Dermis microvascular lymphatic vessel endothelial cell (primary cell): ENCODE measurements at places on chromosomes 5 and 9. TPM values are rescaled to one million over a fixed set of nuclear protein-coding genes. Genes with fewer than 3 reads are reported as not detected.

Gene FOXD1
- under 0.01 and 0.13 TPM in 2 replicates for total RNA-seq

GRCh38 chr5:57779383-57780223 lies 297.0 kb upstream of the ACTBL2 start:
- DNase-seq, result peak; percentile 86

DNA sequence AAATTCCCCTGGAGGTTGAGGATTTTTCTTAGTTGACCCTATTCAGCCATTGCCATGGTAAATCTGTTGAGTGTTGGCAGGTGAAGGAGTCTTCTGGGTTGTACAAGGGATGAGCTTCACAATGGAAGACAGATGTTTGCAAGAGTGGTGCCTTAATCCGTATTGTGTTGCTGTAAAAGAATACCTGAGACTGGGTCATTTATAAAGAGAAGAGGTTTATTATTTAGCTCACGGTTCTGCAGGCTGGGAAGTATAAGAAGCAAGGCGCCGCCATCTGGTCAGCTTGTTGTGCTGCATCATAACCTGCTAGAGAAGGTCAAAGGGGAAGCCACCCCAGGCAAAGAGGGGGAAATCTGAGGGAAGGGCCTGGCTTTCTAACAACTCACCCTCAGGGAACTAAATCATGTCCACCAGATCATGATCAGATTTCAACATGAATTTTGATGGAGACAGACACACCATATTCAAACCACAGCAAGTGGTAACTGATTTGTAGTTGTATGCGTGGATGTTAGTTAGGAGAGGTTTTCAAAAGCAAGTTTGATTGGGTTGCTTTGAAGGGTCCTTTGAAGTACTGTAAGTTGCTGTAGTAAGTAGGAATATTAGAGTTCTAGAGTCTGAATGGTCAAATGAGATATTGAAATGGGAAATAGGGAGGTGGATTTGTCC lies 2.5 kb downstream of the TNPO1 start:
- peak; percentile 52 for DNase-seq

Gene GOLM1
- total RNA-seq, result 21.2 and 33.9 TPM in 2 replicates

Gene TLE1
- 50.8 and 82.4 TPM in 2 replicates for total RNA-seq

Gene PCDHA7
- 0.13 and 0.38 TPM in 2 replicates for total RNA-seq

DNA sequence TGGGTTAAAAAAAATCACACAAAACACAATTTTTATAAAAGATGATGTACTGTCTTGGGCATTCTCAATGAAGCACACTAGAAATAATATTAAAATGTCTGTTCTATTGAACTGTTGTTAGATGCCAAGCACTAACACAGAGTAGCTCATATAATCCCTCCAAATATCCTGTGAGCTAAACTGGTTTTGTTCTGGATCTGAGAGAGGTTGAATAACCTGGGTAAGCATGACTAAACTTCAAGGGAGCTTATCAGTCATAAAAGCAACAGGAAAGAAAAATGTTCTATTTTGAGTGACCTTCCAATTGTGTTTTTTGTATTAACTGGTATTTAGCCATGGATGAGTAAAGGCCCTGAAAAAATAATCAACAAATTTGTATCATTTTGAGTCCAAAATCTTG lies 175.3 kb downstream of the SMC2 start:
- peak; percentile 2 for DNase-seq

GRCh38 chr5:118220556-118221195 lies 767.7 kb downstream of the DTWD2 start:
- DNase-seq, result no peak

DNA sequence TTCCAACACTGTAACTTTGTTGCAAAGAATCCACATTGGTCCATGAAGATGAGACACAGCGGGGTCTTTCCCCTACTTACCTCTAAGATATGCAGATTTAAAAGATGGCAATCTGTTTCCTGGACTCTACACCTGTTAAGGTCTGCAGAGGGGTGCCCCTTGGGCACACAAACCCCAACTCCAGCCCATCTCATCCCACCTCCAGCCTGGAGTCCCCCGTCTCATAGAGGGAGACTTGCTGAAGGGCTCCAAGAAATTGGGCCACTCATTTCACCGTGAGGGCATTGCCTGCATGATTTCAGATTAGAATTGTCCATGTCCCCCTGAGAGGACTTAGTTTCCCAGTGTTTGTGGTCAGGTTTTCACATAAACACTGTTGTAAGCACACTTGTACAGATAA lies 365.7 kb downstream of the IRX2 start:
- DNase-seq, result no peak

GRCh38 chr5:88886252-88886651 lies 3.3 kb upstream of the MEF2C start:
- no peak for DNase-seq

- DNase-seq, result no peak
Observed at GRCh38 chr9:128995791-128996190, 32.3 kb downstream of the SH3GLB2 start.

- DNase-seq, result no peak
Observed at GRCh38 chr9:135884328-135885035, 22.9 kb downstream of the CAMSAP1 start.

DNA sequence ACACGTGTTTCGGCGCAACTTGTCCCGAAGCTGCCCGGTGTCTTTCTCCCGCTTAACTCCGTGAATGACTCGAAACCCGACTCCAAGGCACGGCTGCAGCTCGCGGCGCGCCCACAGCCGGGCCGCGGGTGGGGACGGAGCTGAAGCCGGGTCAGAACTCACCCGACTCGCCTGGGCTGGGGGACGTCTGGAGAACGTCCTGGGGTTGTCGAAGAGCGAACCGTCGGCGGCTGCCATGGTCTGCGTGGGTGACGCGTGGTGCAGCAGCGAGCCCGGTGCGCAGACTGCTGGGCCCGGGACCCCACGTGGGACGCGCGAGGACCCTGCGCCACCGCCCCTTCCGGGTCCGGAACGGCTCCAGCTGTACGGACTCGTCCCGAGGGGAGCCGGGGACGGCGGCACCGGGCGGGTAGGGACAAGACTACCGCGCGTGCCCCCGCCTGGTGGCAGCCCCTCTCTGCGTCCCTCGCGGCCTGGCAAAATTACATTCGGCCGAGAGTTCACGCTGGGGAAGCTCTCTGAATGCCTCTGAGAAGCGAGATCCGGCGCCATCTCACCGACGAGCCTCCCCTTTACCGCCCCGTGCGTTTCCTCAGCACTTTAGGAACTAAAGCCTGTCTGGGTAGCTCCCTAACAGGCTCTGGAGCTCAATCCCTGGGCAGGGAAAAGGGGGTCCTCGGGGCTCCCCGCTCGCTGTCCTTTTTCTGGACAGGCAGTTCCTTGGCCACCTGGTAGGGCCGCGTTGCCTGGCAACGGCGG lies at the start of gene DDX31:
TSS of gene DDX31 (minus strand) at position 286 of the 759 bp plus-strand sequence. CDS start at position 237, 49 bp downstream.
- DNase-seq, result peak; percentile 86

DNA sequence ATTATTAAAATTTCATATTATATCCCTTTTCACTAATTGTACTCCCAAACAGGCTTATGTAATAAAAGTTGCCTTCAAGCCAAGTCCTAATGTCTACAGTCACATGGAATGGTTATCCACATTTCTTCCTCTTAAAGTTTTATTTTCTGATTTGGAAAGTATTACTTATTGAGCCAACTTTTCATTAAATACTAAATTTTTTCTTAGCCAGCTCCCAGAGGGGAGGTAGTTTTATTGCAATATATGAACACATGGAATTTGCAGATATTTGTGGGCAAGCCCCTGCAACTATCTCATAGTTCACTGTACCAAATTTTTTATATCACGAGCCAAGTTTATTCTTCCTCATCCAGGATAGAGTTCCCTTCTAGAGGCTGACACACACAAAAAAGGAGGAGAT lies 332.8 kb upstream of the PTGER4 start:
- DNase-seq, result no peak

DNA sequence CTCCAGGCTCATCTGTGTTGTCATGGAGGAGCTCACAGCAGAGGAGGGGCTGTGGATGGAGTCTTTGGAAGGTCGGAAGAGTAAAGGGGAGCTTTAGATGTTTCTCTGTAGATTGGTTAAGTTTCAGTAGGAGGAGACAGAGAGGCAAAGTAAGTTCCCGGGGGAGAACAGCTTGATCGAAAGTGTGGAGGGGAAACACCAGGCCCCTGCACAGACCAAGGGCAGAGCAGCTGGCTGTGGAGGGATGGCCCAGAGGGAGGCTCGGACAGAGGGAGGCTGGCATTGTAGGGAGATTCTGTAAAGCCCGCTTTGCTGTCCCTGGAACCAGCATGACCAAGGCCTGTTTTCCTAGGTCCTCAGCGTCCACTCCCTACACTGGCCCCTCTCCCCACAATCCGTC lies 5.3 kb upstream of the OR2V2 start:
- no peak for DNase-seq

Gene PCDHA13
- under 0.01 TPM in 2 replicates for total RNA-seq

GRCh38 chr5:132054697-132055440 lies 5.6 kb upstream of the IL3 start:
- no peak for DNase-seq

- no peak for DNase-seq
Observed at GRCh38 chr5:90307322-90307721, 102.2 kb downstream of the CETN3 start.

DNA sequence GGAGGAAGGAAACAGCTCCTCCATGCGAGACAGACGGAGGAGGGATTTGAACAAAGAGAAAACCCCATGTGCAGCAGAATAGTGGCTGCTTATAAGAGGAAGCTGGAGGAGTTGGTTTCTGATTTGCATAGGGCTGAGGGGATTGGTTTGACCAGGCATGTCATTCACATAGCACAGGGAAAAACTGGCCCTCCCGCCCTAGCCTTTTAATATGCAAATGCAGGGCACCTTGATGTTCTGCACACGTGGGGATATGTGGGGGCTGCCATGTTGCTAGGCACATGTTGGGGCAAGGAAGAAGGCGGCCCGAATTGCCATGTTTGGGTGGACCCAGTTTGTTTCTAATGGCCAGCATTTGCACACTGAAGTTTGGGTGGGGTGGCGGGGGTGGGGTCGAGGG lies 42.2 kb downstream of the OSMR start:
- no peak for DNase-seq

DNA sequence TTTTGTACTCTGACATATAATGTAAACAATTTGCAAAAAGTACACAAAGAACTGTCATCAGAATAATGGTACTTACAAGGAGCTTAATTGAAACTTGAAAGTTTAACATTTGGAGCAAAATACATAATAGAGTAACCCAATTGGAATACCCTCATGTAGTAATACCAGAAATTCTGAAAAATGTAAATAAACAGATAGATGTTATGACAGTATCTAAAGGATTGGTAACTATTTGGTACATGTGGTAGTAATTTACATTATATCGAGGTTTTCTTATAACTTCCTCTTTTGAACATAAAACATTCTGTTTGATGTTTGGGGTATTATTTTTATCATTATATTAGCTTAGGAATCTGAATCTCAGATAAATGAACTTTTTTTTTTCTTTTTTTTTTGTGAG lies 211.7 kb upstream of the ELL2 start:
- no peak for DNase-seq

DNA sequence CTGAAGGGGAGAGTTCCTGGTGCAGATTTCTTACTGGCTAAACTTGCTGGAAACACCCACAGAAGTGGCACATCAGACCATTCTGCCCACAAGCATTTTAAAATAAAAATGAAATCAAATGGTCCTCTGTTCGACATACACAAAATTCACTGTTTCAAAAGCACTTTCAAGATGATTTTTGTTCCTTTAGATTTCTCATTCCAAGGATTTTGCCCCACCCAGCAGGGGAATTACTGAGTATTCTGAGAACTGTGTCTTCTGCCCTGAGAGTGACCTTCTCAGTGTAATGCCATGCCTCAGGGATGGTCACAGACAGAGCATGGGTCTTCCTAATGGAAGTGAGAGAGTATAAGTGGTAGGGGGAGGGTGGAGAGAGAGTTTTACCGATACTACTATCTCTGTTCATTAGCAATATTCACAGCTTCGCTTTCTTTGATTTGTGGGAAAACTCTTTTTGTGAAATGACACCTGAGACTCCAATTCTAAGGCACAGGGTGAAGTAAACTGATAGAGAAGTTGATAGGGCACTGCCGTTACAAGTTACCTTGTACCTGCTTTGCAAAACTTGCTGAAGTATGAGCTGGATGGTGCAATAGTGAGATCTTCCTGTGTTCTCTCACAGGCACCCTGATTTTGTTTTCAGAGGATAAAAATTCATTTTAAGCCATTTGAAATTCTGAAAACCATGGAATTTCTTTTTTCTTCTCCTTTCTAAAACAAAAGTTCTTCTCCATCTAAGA lies 95.8 kb upstream of the CD180 start:
- no peak for DNase-seq

Gene PAEP
- not detected in 2 replicates for total RNA-seq

GRCh38 chr5:143403593-143404415 lies at the start of gene NR3C1:
TSS of gene NR3C1 (minus strand) at chr5:143403686. CDS start at chr5:143400839, 2,847 bp downstream.
- DNase-seq, result peak; percentile 89

DNA sequence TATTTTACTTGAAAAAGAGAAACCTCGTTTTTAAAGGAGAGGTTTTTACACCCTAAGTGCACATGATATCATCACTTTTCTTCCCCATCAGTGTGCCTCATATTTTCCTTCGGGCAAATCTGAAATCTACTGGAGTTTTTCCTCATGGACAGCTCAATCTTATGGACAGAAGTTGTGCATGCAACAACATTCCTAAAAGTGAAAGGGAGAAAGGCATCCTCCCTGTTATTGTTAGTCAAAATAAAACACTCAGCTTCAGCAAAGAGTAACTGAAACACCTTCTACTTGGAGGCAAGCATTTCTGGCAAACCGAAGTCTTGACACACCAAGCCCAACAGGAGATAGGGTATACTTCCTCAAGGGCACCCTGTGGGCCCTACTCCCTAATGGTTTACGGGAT lies 217.9 kb downstream of the BNC2 start:
- no peak for DNase-seq

Gene NR3C1
- total RNA-seq, result 14.2 and 17.3 TPM in 2 replicates

DNA sequence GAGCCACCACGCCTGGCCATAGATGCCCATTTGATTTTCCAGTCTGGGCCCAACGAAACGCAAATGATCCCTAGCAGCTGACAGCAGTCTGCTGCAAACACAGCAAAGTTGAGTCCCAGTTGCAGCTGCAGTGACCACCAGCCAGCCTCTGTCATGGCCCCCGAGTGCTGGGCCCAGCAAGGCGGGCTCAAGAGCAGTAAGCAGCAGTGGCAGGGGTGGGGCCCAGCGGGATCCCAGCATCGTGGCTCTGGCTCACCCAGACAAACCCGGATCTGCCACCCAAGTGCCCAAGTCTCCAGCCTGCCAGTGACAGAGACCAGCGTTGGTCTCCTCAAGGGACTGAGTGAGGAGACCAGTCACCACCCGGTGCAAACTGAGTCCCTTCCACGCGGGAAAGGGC lies 6.9 kb upstream of the LTC4S start:
- DNase-seq, result no peak

DNA sequence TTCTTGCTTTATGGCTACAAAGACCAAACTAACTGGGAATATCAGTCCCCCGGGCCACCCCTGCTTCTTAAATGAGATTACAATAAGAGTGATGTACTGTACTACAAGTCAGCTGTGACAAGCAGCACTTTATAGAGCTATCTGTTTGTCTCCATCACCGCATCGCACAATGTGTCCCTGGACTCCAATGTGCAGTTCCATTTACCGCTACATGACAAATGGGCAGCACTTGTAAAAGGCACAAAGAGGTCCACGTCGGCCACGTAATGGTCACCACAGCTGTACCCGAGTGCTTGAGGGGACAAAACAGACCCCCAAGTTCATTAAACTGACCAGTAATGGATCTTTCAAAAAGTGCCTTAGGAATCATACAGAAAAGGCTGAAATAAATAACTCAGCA lies 54.1 kb downstream of the PSMB7 start:
- DNase-seq, result no peak
